ENCODE measurements at places on chromosomes 4 and X.

DNA sequence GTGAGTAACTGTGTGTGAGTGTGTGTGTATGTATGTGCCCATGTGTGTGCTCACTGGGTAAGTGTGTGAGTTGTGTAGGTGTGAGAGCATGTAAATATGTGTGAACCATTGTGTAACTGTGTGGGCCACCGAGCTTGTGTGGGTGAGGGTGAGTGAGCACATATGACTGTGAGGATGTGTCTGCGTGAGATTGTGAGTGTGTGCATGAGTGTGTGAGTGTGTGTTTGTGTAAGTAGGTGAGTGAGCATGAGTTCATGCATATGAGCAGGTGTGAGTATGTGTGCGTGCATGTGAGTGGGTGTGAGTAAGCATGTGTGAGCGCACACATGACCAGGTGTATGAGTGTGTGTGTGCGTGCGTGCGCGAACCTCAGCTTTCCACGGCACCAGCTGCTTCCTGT lies 1.4 kb upstream of the ATP2B3 start:
- peaks cover 10% of the 10 kb centered on the region for H3K4me1 ChIP-seq
- no peak for DNase-seq
- no peak overlapping the region for H3K4me3 ChIP-seq
- H3K27ac ChIP-seq = no peak overlapping the region
- H3K36me3 ChIP-seq = no peaks in the 10 kb centered on the region
- no peaks in the 10 kb centered on the region for H3K27me3 ChIP-seq

- H3K27me3 ChIP-seq = no peaks in the 10 kb centered on the region
- peak; percentile 24 for DNase-seq
- no peak overlapping the region for H3K4me3 ChIP-seq
Observed at GRCh38 chrX:113399506-113400192, 559.0 kb upstream of the AMOT start.

DNA sequence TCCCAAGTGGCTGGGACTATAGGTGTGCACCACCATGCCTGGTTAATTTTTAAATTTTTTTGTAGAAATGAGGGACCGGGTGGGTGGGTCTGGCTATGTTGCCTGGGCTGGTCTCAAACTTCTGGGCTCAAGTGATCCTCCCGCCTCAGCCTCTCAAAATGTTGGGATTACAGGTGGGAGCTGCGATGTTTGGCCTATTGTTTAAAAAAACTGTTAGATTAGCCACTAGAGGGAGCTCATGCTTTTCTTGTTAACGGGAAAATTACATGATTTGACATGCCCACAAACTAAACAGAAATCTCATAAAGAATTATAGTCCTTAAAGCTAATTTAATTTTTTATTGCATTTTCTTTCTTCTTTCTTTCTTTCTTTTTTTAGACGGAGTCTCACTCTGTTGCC lies 5.0 kb upstream of the SDAD1 start:
- no peak overlapping the region for H3K27ac ChIP-seq

DNA sequence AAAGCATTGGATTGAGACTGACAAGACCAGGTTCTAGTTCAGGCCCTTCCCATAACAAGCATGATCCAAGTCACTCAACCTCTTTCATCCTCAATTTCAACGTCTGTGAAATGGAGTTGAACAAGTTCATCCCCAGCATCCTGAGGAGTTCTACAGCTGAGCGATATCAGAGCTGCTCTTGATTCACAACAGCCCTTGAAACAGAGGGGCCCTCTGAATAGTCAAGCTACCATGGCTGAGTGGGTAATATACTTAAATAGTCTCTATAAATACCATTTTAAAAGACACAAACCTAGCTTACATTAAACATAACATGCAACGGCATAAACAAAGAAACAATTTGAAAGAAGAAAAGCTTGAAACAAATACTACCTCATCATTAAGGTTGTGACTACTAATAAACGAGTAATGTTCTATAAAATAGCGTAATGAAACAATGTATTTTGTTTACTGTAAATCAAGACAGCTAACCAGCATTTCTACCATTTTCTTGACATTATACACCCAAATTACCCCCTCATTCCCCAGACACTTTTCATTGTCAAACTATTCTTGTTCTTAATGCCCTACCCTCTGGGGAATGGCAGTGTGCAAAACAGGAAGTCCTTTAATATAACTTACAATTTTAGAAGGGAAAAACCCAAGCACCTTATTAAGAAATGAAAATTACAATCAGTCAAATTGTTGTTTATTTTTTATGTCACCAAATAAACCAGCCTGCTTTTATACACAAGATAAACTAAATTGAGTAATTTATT lies 202.3 kb downstream of the PARM1 start:
- H3K4me1 ChIP-seq = no peaks in the 10 kb centered on the region
- H3K27ac ChIP-seq = no peak overlapping the region
- DNase-seq = no peak
- no peaks in the 10 kb centered on the region for H3K27me3 ChIP-seq

DNA sequence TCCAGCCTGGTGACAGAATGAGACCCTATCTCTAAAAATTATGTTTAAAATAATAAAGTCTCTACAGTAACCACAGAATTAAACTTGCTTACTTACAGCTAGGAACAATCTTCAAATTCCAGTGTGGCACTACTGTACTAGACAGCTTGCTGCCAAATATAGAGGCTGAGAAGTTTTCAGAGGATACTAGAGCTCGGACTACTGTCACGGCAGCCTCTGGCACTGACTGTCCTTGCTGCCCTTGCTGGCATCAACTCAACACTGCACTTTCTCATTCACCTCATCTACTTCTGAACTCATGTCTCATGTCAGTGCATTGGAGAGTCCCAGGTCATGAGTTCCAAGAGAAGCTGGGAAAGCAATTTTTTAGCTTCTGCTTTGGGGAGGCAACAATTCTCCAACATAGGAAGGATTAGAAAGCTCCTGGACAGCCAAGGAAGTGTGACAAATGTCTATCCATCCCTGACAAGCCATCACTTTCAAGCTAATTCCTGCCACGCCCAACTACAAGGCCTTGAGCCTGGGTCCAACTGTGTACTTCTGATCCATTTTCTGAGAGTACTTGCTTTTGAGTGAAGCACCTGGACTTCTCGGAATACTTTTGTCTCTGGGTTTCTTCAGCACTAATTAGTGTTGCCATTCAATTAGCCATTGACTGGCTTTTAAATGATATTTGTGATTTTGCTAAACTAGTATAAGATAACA lies 98.6 kb upstream of the NR3C2 start:
- H3K4me1 ChIP-seq = no peaks in the 10 kb centered on the region
- DNase-seq = no peak
- H3K27ac ChIP-seq = no peak overlapping the region
- H3K27me3 ChIP-seq = no peaks in the 10 kb centered on the region
- no peaks in the 10 kb centered on the region for H3K36me3 ChIP-seq
- H3K4me3 ChIP-seq = no peak overlapping the region

- 0 out of 2 replicates have a peak overlapping the region, but pooled peaks have one; percentile 49 for H3K27ac ChIP-seq
- no peaks in the 10 kb centered on the region for H3K36me3 ChIP-seq
- peaks cover 4% of the 10 kb centered on the region for H3K4me1 ChIP-seq
- no peak overlapping the region for H3K4me3 ChIP-seq
- H3K27me3 ChIP-seq = no peaks in the 10 kb centered on the region
Observed at GRCh38 chrX:119067023-119067739, 5.6 kb upstream of the CT47C1 start.

GRCh38 chr4:2932951-2933565 lies 30.1 kb downstream of the NOP14 start:
- no peaks in the 10 kb centered on the region for H3K27me3 ChIP-seq
- H3K4me3 ChIP-seq = peak overlapping the region; percentile 56
- no peaks in the 10 kb centered on the region for H3K36me3 ChIP-seq
- H3K4me1 ChIP-seq = peaks cover 38% of the 10 kb centered on the region
- peak overlapping the region; percentile 85 for H3K27ac ChIP-seq

- peaks cover 4% of the 10 kb centered on the region for H3K4me1 ChIP-seq
- no peaks in the 10 kb centered on the region for H3K27me3 ChIP-seq
- no peak overlapping the region for H3K4me3 ChIP-seq
- no peaks in the 10 kb centered on the region for H3K36me3 ChIP-seq
- H3K27ac ChIP-seq = no peak overlapping the region
Observed at GRCh38 chr4:3668825-3669552, 97.2 kb upstream of the ADRA2C start.

- no peak for DNase-seq
- H3K4me1 ChIP-seq = no peaks in the 10 kb centered on the region
- H3K27me3 ChIP-seq = no peaks in the 10 kb centered on the region
- no peak overlapping the region for H3K4me3 ChIP-seq
Observed at GRCh38 chr4:13118633-13119032, 365.5 kb downstream of the RAB28 start.

DNA sequence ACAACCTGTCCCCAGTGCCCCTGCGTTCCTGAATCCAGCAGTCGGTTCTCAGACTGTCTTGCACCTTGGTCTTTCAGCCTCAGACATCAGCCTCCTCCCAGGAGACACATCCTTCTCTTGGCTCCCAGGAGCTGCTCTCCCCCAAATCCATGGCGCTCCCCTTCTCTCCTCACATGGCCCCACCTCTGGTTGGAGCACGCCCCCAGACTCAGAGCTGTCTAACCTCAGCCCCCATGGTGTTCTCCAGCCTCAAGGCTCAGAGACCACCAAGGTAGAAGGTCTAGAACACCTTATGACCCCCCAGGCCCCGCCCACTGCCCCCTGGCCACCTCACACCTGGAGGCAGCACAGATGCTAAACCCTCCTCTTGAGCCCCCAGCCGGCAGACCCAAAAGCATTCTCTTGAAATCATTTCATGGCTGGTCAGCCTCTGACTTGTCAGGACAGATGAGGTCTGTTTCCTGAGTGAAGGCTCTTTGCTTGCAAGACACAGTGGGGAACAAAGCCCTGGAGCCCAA lies 47.9 kb downstream of the ADRA2C start:
- no peaks in the 10 kb centered on the region for H3K36me3 ChIP-seq
- no peaks in the 10 kb centered on the region for H3K4me1 ChIP-seq
- DNase-seq = no peak

- DNase-seq = no peak
- H3K36me3 ChIP-seq = no peaks in the 10 kb centered on the region
- H3K4me1 ChIP-seq = no peaks in the 10 kb centered on the region
- H3K27me3 ChIP-seq = no peaks in the 10 kb centered on the region
- H3K27ac ChIP-seq = no peak overlapping the region
Observed at GRCh38 chr4:16438986-16439385, 212.7 kb upstream of the TAPT1 start.

GRCh38 chr4:125789023-125789422 lies 474.3 kb downstream of the FAT4 start:
- no peaks in the 10 kb centered on the region for H3K27me3 ChIP-seq
- no peak overlapping the region for H3K27ac ChIP-seq
- no peak overlapping the region for H3K4me3 ChIP-seq
- no peak for DNase-seq
- H3K4me1 ChIP-seq = no peaks in the 10 kb centered on the region
- no peaks in the 10 kb centered on the region for H3K36me3 ChIP-seq

GRCh38 chrX:13666836-13667235 lies 13.9 kb downstream of the TCEANC start:
- no peaks in the 10 kb centered on the region for H3K36me3 ChIP-seq
- no peak overlapping the region for H3K27ac ChIP-seq
- no peaks in the 10 kb centered on the region for H3K4me1 ChIP-seq

Measured in Panc1 (cell line).